ENCODE measurements at places on chromosomes 1 and 21.
A peak's percentile ranks its signal among the peaks of the same experiment; 100 is the strongest.

GRCh38 chr1:10724948-10725847, 71.2 kb downstream of the CASZ1 start:
- ATAC-seq, result no peak

DNA sequence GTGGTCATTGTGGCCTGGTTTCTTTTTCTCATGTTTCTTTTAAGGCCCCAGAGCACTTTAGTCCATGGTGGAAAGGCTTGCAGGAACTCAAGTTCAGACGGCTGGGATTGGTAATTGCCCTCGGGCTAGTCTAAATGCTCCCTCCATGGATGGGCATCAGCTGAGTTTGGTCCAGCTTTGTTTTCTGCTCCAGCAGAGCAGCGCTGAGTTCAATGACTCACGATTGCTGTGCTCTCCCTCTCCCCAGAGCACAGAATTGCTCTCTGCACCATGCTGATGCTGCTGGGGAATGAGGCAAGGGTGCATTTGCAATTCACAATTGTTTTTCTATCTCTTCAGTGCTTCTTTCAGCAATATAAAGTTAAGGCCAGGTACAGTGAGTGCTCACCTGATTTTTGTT, 1.8 kb upstream of the OR2T6 start:
- ATAC-seq, result no peak

DNA sequence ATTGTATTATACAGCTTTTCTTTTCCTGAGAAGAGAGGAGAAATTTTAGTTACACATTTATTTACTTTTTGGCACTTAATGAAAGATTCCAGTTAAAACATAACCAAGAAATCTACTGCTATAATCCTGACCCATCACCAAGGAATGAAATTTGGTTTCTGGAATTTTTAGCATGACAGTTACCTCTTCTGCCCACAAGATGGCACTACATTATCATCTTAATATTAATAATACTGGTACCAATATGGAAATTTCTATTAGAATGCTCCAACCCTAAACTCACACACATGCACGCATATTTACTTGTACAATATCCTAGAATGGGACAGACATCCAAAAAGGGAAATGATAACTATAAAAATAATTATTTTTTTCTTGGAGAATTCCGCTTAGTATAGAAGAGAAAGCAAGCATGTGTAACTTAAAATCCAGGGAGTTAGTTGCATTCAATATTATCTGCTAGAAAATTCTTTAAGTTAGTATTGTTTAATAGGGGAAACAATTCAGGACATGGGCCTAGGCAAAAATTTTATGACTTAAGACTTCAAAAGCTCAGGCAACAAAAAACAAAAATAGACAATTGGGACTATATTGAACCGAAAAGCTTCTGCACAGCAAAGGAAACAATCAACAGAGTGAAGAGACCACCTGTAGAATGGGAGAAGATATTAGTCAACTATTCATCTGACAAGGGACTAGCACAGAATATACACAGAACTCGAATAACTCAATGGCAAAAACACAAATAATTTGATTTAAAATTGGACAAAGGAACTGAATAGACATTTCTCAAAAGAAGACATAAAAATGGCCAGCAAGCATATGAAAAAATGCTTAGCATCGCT, 37.4 kb downstream of the MAP3K21 start:
- no peak for ATAC-seq

DNA sequence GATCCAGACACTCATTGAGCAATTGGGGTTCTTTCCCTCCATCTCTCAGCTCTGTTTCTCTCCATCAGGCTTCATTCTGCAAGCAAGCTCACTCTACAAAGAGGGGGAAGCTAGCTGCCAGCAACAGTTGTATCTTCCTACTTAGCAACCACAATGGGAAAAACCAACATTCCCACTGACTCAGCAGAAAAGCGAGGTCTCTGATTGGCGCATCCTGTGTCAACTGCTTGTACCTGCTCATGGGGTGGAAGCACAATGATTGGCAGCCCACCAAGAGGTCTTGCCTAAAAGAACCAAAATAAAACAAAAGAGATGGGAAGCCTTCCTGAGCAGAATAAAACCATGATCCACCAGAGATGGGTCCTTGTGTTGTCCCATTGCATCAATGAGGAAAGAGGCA, 4.0 kb upstream of the CDA start:
- ATAC-seq, result no peak

- ATAC-seq, result no peak
Observed at GRCh38 chr1:59692591-59692990, 122.2 kb upstream of the HOOK1 start.

GRCh38 chr1:80171631-80172030, 1165.1 kb upstream of the ADGRL4 start:
- ATAC-seq, result no peak

GRCh38 chr1:39976732-39977131, 21.8 kb downstream of the MFSD2A start:
- no peak for ATAC-seq

- peak; percentile 21 for ATAC-seq
Observed at GRCh38 chr1:225879521-225880221, 2.5 kb downstream of the TMEM63A start.

GRCh38 chr1:61050541-61051442, 31.6 kb upstream of the NFIA start:
- ATAC-seq, result peak; percentile 7

DNA sequence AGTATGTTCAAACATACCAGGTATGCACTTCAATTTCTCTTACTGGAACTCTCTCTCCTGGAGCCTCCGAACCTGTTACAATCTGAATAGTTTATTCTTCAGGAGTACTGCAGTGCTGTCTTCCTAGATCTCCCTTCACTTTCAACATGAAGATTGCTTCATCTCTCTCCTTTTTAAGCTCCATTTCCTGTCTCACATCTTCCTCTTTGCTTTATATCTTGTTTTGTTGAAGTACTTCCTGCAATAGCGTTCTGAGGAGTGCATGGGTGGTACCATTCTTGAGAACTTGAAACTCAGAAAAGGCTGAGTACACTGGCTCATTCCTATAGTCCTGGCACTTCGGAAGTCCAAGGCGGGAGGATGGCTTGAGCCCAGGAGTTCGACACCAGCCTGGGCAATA, 15.7 kb upstream of the C1orf146 start:
- ATAC-seq, result no peak

- no peak for ATAC-seq
Observed at GRCh38 chr1:160169553-160170399, 18.4 kb downstream of the ATP1A4 start.

GRCh38 chr1:88976235-88976634, 16.2 kb downstream of the KYAT3 start:
- ATAC-seq, result no peak

- ATAC-seq, result no peak
Observed at GRCh38 chr1:163191301-163191700, 11.4 kb downstream of the RGS5 start.

DNA sequence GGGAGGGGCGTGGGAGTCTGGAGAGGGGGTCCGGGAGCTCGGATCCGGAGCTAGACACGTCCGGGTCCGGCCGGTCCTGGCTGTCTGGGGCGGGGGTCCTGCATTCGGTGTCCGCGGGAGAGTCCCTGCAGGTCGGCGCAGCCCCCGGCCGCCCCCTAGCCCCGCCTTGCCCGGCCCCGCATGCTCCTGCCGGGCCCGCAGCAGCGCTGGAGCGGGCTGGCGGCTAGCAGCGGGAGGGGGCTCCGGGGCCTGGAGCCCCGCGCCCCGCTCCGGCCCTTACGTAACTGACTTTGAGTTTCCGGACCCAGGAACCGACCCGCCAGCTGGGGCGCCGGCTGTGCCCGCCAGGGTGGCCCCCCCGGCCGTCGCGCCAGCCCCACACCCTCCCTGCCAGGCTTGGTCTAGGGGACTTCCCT, 26.9 kb upstream of the EPB41 start:
- no peak for ATAC-seq

DNA sequence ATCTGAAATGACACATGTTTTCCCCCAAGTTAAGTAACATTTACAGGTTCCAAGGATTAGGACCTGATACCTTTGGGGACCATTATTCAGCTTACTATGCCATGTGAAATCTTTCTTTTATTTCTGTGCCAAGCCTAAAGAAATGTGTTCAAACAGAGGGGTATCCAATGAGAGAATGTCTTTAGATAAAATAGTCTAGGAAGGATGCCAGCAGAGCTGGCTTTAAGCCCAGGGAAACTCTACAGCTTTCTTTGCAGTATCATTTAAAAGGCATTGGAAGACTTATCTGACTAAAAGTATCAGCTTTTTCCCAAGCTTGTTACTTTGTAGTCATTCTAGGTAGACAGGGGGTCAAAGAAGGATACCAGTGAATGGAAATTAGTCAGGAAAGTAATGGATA, 860.4 kb downstream of the PLA2G4A start:
- ATAC-seq, result no peak

All from activated CD4-positive, CD25-positive, alpha-beta regulatory T cell treated with anti-CD3 and anti-CD28 coated beads, Interleukin-2, amount 50 U/mL, for 24 hours (primary cell).